ENCODE measurements at places on chromosomes 5 and 9. TPM values are rescaled to one million over a fixed set of nuclear protein-coding genes. Genes with fewer than 3 reads are reported as not detected.

The C9orf85 gene
- 11.1 TPM for total RNA-seq

The CDC14B gene
- total RNA-seq, result 4.7 TPM

The FBXW2 gene
- 122 TPM for total RNA-seq

GRCh38 chr9:112844771-112845542 is 45.7 kb downstream of the SLC46A2 start:
- DNase-seq, result peak; percentile 73

- no peak for DNase-seq
These were observed 271.1 kb upstream of the KLF4 start for GRCh38 chr9:107760469-107761242.

DNA sequence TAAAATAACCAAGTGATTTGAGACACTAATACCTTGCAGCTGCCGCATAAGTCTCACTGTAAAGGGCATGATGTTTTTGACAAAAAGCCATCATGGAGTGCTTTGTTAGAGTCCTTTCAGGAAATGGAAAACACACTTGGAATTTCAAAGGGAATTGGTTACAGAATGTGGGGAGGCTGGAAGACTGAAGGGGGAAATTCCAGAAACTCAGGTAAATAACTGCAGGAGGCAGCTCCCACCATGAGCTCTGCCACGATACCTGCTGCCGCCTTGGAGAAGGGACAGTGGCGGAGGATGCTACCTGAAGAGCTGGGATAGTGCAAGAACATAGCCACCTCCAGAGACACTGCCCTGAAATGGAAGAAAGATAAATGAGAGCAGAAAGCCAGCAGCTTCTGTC is 66.9 kb downstream of the PRKACG start:
- DNase-seq, result no peak

All from natural killer cell (primary cell).